MV-4-11 (cell line): ENCODE measurements at places on chromosomes 1 and 21.

GRCh38 chr1:200558866-200559459 is 61.6 kb downstream of the KIF14 start:
- DNase-seq = peak; percentile 13

GRCh38 chr1:243763806-243764205 is 86.2 kb downstream of the AKT3 start:
- no peak for DNase-seq

DNA sequence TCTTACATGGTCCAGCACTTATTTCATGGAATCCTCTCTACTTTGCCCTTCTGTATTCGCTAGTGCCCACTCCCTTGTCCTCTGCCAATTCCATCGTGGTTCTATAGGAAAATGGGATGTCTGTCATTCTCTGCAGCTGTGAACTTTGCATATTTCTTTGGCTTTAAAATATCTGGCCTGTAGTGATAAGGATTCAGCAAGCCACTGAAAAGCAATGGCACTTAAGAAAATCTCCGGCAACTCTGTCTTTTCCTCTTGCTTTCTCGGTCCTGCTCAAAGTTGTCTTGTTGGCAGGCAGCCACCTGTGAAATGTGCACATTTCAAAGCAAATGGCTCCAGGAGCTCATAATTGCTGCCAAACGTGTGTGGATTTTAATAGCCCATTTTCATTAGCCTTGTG is 91.8 kb downstream of the CHD1L start:
- no peak for DNase-seq

GRCh38 chr1:224196813-224197600 is 14.0 kb downstream of the DEGS1 start:
- DNase-seq = no peak

DNA sequence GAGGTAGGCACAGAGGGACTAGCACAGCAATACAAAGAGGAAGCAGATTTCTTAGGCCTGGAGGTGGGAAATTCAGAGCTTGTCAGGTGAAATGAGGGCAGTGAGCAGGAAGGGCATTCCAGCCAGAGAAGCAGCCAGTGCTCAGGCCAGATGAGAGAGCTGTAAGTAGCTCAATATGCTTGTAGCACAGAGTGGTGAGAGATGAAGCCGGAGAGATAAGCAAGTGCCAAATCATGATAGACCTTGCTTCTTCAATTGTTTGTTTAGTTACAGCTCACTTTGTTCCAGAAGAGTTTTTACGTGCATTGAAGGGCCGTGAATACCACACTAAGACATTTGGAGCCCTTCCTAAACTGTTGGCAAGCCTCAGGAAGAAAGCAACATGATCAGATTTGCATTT is 42.0 kb upstream of the ADAMTS1 start:
- no peak for DNase-seq

- DNase-seq = no peak
These were observed 1.8 kb downstream of the CD160 start for GRCh38 chr1:145720878-145721671.
